ENCODE measurements at places on chromosomes 2 and 18.

DNA sequence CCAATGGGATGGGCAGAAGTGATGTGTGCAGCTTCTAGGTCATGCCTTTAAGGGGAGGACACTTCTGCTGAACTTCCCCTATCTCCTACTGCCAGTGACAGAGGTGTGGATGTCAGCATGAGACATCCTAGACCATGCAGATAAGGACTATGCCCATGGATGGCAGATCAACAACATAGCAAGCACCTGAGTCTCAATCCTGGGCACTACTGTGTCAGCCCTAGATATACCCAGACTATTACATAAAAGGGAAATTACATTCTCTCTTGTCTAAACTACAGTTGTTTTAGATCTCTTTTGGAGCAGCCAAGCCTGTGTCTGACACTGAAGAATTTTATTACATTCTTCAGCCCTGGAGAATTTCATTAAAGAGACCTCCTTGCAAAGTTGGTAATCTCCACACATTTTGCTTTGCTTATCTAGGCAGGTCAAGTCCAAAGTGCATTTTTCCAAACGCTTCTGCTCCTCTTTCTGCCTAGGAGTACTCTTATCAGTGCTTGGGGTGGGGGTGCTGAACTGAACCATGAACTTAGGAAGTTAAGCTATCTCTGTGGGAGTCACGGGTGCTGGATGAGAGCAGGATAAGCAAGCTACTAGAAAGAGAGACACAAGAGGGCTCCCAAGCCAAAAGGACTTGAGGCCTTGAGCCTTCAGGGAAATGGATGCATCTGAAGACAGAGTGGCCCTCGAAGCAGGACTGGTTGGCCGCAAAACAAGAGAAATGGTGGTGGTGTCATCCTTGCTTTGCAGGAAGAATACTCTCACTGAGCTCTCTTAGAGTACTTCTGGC lies 95.2 kb upstream of the SPRED2 start:
- no peak for DNase-seq

DNA sequence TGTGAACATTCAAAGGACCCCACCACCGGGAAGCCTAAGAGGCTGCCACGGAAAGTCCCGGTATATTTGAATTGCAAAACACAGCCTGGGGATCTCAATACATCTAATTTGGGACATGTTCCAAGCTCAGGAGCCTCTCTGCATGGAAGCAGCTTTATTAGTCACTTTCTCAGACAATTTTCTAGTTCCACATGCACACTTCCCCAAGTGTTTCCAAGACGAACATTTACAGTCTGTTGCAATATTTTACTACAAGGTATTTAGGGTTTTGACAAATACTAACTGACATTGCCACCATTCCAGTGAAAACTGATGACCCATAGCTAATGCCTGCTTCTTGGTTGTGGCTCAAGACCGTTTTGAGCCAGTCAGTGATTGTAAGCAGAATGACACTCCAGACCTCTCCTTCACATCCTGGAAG lies 145.3 kb downstream of the NCKAP5 start:
- DNase-seq = no peak

DNA sequence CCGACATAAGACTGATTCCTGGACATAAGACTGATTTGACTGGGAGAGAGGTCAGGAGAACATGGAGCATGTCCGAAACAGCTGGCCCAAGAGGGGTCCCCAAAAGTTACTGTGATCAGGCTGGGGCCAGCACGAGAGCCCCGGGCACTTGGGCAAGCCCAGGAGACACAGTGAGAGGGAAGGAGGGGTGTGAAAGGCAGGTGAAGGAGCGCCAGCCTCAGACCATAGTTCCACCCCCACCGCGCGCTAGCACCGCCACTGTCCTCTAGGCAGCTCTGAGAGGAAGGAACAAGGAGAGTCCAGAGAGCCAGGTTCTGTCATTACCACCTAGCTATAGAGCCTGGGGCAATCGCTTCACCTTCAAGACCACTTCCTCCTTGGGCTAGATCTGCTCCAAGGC lies 78.2 kb upstream of the DAPL1 start:
- no peak for DNase-seq

GRCh38 chr2:20414806-20415205 lies 32.1 kb upstream of the RHOB start:
- DNase-seq = no peak

DNA sequence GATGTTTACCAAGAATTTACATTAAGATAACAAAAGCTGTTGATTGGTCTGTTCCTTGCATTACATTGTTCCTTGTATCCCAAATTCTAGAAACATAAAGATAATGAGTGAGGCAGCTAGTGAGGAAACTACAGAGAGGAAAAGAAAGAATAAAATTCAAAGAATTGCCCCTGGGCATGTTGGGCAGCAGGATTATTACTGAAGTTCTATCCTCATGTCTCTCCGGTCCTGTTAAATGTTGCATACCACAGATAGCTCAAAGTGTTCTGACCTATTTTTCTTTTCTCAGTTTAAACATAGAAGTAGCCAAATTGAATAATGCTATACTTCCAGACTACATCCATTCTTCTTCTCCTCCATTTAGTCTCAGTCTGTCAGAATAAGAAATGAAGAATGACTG lies 58.2 kb upstream of the DYNC1I2 start:
- no peak for DNase-seq

- no peak for DNase-seq
Measured at GRCh38 chr2:16318474-16319195, 347.0 kb downstream of the CYRIA start.

GRCh38 chr2:170391018-170391417 lies 213.1 kb downstream of the MYO3B start:
- no peak for DNase-seq

GRCh38 chr18:7272311-7273049 lies 41.6 kb downstream of the LRRC30 start:
- peak; percentile 71 for DNase-seq

DNA sequence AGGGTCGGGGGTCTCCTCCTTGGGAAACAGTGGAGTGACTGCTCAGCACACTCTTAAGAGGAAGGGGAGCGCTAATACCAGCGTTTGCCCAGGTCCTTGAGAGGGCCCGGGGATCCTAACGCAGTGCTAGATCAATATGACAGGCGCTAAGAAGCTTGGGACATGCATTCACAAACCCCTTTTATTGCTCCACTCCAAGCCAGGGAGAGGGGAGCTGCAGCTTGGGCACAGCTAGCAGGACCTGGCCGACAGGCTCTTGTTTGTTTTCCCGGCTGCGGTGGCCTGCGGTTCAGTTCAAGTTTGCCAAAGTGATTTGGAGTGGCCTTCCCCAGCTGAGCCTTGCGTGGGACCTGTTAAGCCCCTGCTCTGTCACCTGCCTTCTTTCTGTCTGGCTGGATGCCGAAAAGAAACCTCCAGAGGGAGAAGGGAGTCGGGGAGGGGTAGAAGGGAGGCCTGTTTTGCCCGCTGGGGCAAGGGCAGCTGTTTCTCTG lies 152.1 kb downstream of the GLI2 start:
- no peak for DNase-seq

GRCh38 chr18:44743631-44744030 lies 62.9 kb downstream of the SETBP1 start:
- no peak for DNase-seq

DNA sequence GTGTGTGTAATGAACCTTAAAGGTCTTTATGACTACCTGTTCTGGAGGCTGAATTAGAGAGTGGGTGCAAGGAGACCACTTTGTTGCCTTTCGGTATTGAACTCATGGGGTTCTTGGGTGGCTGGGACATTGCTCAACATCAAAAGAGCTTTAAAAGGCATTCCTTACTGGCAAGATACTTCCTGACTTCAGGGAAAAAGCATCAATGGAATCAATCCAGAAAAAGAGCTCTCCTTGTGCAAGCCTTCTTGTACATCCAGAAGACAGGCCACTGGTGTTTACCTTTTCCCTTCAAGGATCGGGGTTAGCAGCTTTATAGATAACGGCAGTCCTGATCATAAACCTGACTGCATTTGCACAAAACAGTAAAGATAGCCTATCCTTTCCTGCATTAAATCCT lies 9.5 kb downstream of the PNO1 start:
- DNase-seq = no peak

DNA sequence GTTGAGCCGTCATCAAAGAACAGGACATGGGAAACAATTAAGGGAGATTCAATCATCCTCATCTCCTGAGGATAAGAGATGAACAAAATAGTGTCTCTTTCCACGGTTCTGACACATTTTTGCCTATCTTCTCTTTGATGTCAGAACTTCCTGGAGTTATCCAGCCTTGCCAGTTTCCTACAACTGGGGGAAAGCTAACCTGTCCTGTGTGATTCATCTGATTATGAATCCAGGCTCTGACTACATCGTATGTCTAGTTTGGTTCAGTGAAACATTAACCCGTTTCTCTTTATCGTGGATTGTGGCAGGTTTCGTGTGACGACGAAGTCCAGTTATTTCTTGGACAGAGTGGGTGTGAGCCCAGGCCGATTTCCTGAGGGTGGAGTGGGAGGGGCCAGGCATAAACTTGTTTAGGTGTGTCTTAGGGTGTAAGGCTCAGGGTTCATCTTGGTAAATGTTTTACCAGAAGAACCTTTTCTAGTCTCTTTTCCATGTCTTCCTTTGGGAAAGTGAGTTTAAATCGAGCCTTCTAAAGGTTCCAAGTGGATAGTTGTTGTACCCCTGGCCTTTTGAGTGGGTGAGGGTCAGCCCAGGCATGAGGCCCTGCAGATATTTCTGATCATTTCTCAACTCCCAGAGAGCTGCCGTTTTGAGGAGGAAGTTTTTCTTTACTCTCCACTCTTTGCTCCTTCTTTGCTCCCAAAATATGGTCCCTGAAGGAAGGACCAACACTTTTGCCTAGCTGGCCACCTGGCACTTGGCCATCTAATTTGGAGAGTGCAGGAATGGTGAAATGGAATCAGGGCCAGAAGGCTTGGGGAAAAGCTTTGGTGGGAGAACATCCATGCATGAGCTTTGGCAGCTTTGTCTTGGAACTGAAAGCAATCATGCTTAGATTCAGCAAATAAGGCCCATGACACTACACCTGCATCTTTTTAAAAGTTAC lies 50.4 kb upstream of the FZD5 start:
- no peak for DNase-seq
